ENCODE measurements at places on chromosomes 12 and 14.

GRCh38 chr14:97271451-97271960 is 474.3 kb downstream of the VRK1 start:
- no peak for DNase-seq

DNA sequence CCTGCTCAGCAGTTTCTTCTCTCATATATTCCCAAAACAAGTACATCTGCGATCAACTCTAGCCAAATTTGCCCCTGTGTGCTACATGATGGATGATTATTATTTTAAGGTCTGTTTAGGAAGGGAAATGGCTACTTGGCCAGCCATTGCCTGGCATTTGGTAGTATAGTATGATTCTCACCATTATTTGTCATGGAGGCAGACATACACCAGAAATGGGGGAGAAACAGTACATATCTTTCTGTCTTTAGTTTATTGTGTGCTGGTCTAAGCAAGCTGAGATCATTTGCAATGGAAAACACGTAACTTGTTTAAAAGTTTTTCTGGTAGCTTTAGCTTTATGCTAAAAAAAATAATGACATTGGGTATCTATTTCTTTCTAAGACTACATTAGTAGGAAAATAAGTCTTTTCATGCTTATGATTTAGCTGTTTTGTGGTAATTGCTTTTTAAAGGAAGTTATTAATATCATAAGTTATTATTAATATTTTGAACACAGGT is 45.5 kb downstream of the EID3 start:
- no peak for DNase-seq

GRCh38 chr12:85036733-85037132 is 582 bp downstream of the LRRIQ1 start:
- no peak for DNase-seq

GRCh38 chr12:22658214-22658613 is 33.2 kb downstream of the ETNK1 start:
- DNase-seq, result peak; percentile 28

DNA sequence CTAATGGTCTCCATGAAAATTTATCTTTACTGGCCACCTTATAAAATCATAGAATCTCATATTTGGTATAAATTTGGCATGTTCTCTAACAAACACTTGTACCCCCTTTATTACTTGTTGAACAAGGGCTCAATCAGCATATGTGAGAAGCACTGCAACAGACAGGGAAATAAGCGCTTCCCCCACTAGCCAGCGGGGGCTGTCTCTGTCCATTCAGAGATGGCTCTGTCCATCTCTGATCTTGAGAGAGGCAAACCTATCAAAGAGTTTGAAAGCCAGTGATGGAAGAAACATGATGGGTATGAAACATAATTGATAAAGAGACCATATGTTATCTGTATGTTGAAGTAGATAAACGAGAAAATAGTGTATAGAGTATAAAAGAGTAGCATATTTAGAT is 326.8 kb downstream of the PDZRN4 start:
- DNase-seq, result peak; percentile 1

GRCh38 chr14:71467361-71467811 is 464.8 kb upstream of the RGS6 start:
- DNase-seq, result no peak

GRCh38 chr12:106139422-106140171 is 843 bp upstream of the NUAK1 start:
- DNase-seq, result peak; percentile 22

DNA sequence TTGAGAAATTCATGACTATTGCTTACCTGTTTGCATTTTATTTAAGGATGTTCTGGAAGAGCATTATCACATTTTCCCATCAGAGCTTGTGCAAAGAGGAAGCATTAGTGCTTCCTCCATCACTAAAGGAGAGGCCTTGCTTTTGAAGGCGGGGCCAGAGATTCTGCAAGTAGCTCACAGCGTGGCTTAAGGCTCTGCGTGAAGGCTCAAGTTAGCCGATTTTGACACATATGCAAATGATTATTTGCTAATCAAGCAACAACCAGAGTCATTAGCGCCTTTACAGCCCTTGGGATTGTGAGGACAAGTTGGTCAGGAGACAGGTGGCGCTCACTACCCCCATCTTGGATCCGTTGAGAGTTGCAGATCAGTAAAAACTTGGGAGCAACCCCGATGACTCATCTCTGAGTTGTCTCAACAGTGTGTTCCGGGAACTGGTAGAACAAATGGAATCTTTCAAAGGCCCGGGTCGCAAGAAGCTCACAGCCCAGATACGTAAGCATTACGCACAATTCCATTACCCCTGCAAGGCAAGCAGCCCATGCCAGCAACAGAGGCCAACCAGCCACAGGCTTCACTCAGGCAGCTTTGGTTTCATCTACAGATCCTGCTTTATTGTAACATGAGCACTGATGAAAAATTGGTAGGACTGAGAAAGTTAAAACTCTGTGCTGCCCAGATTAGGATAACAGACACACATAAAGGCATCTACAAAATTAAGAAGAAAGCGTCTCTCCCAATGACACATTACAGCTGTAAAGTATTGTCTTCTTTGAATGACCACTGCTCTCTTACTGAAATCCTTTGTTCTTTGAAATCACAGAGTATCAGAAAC is 34.9 kb upstream of the SPTSSA start:
- DNase-seq, result no peak

- no peak for DNase-seq
Observed at GRCh38 chr12:51869931-51870330, 18.0 kb upstream of the ANKRD33 start.

GRCh38 chr12:46380022-46380796 is 7.6 kb upstream of the SLC38A2 start:
- DNase-seq, result no peak

DNA sequence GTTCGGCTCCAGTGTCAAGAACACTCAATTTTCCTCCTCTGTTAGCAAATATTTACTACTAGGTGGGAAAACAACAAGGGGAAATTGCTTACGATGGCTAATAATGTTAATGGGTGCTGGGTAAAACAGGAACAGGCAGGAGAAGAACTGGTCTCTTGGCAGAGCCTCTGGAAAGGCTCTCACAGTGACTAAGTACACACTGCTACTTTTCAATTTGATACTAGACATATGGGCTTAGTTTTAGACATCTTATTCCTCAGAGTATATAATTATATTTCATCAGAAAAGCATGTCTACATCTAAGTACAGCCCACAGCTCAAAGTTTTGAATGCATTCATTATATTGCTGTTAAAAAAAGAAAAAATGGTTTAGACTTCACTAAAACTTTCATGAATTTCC is 65.4 kb upstream of the SAV1 start:
- DNase-seq, result no peak

- no peak for DNase-seq
Observed at GRCh38 chr12:43255522-43256111, 296.4 kb downstream of the ADAMTS20 start.

DNA sequence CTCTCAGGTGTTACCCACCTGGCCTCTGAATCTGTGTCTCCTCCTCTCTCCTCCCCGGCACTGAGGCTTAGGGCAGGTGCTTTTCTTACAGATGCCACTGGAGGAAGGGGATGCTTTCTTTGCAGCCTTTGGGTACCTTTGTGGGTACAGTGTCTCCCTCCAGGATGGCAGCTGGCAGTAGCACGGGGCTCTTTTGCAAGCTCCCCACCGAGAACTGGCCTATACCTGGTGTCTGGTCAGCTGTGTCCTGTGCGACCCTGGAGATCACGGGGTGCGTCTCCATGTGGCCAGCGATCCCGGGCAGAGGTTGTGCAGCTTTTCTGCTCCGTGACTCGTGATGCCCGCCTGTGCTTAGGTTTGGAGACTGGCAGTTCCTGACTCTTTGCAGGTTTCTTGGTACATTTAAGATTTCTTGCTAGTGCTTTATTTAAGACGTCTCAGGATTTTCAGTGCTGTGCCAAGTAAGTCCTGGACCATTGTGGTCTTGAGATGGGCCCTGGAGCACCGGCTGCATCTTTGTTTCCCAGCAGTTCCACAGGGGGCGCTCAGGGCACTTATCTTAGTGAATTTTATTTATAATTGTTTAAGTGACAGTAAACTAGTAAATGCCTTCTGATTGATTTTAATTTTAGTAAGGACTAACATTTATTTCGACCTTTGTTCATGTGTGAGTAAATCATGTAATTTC is 68.9 kb downstream of the DDX51 start:
- DNase-seq, result no peak

GRCh38 chr12:123389560-123390351 is 5.8 kb downstream of the KMT5A start:
- peak; percentile 48 for DNase-seq

DNA sequence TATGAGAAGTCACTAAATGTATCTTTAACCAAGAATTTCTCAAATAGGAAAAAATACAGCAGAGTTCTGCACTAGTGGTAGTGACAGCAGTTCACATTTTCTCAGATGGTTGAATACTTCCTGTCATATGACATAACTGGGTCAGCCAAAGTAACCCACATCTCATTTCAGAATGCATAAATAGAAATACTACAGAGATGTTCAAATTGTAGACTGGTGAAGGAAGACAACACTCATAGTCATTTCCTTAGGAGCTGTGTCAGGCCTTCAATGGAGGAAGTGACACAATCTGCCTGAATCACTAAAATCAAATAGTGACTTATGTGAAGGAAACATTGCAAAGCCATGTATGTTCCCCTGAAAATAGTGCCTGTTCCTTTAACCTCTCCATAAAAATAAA is 32.4 kb downstream of the FERMT2 start:
- no peak for DNase-seq

- DNase-seq, result no peak
Observed at GRCh38 chr12:64730588-64730969, 28.6 kb downstream of the GNS start.

DNA sequence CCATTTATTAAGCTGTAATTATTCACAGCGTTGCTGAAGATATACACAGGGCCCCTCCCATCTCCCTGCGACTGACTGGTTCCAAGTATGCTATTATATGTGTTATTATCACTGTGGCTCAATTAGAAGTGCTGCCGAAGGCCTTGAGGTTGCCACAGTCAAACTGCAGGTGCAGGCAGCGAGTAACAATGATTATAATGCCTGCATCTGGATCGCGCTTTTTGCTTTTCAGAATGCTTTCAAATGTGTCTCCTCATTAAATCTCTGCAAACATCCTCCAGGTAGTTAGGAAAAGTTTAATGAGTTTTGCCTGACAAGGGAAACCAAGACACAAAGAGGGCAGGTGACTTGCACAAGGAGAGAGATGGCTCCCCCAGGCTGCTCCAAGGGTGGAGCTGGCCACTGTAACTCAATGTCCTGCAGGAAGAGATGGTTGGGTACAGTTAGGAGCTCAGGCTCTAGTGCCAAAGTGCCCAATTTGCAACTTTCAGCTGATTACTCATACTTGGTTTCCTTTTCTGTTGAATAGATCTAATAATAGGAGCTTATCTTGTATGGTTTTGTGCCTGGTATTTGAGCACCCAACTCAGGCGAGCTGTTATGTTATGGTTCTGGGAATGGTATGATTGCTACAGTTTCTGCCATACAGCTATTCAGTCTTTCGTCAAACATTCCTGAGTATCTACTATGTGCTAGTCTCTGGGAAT is 1.7 kb upstream of the SYNE3 start:
- no peak for DNase-seq

DNA sequence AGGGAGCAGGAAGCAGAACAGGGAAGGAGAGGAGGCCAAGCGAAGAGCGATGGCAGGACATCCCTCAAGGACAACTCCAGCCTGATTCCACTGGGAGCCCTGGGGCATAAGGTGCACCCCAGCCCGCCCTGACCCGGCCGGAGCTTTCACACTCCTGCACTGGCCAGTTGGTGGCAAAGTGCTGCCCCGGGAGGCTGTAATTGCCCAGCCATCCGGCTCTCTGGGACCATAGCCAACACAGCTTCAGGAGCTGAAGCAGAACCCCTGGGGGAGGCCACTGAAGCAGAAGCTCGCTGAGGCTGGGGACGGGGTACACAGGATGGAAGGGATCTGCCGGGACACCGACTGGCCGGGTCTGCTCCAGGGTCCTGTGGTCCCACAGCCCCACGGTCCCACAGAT is 41.9 kb upstream of the BEGAIN start:
- DNase-seq, result no peak

- DNase-seq, result no peak
Observed at GRCh38 chr14:104107101-104107581, 21.6 kb downstream of the ASPG start.

DNA sequence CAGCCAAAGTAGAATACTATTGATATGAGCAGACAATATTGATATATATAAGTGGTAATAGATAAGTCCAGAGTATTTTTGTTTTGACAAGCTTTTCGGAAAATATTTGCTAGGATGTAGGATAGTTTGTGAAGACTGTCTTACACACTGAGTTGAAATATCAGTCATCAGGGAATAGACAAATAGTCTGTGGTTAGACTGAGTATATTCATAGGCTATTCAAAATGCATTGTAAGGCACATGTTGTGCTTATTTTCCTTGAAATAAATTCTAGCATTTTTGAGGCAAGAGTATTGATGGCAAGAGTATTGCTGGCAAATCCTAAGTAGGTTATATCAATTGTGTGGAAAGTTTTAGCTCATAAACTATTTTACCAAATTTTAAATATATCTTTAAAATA is 201.1 kb downstream of the LRIG3 start:
- DNase-seq, result no peak

- DNase-seq, result no peak
Observed at GRCh38 chr12:54879150-54879549, 24.8 kb downstream of the MUCL1 start.

DNA sequence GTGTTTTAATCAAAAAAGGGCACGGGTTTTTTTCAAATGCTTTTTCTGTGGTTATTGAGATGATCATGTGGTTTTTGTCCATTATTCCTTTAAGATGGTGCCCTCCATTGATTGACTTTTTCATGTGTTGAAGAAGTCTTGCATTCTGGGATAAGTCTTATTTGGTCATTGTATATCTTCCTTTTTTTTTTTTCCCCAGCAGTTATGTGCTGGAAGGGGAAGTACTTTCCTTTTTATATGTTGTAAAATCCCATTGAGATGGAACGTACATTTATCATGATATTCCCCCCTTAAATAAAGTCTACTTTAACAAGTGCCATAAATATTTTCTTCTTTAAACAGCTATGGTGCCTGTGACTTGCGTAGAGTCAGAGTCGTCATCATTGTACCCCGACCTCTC is 24.8 kb upstream of the MUCL1 start:
- DNase-seq, result no peak

DNA sequence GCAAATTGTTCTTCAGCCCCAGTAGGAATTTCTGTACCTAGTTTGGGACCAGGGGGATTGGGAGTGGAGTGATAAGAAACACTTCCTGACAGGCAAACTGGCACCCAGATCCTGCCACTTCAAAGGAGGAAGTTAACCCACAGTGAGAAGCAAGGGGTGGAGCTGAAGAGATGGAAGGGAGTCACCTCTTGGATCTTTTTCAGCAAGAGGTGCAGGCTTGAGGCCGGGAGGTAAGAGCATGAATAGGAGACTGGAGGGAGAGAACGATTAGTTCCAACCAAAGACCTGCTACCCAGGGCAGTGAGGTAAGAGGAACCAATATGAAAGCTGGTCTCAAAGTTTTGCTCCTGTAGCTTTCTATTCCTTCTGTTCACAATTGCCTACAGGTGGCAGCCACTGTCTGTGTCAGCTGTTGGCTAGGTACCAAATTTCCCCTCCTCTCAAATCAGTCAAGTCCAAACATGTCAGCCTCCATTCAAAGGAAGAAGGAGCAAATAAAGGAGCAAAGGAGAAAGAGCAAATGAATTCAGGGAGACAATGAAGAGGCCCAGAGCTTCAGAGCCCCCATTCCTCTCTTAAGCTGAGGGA is 14.9 kb upstream of the TAC3 start:
- no peak for DNase-seq

- DNase-seq, result no peak
Observed at GRCh38 chr12:41919048-41919447, 225.6 kb downstream of the GXYLT1 start.
